ENCODE measurements at places on chromosomes 6 and 20. TPM values are rescaled to one million over a fixed set of nuclear protein-coding genes. Genes with fewer than 3 reads are reported as not detected.

DNA sequence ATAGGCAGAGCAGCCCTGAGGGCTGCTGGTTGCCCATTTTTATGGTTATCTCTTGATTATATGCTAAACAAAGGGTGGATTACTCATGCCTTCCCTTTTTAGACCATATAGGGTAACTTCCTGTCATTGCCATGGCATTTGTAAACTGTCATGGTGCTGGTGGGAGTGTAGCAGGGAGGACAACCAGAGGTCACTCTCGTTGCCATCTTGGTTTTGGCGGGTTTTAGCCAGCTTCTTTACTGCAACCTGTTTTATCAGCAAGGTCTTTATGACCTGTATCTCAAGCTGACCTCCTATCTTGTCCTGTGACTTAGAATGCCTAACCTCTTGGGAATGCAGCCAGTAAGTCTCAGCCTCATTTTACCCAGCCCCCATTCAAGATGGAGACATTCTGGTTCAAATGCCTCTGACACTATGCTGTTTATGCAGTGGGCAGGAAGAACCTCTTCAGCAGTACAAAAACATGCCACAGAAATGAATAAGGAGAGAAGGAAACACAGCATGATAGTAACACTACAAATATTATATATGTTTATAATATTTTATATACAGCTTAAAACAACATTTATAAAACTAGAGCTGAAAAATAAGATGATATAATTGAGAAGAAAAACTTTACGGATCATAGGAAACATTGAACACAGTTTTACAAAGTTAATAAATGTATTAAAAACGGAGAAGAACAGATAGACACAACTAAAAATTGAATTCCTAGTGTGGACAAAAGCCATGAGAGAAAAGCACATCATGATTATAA is 58.9 kb upstream of the SAMD5 start:
- H3K36me3 ChIP-seq: no peaks in the 10 kb centered on the region
- no peak overlapping the region for H3K4me3 ChIP-seq
- H3K4me1 ChIP-seq: no peaks in the 10 kb centered on the region

DNA sequence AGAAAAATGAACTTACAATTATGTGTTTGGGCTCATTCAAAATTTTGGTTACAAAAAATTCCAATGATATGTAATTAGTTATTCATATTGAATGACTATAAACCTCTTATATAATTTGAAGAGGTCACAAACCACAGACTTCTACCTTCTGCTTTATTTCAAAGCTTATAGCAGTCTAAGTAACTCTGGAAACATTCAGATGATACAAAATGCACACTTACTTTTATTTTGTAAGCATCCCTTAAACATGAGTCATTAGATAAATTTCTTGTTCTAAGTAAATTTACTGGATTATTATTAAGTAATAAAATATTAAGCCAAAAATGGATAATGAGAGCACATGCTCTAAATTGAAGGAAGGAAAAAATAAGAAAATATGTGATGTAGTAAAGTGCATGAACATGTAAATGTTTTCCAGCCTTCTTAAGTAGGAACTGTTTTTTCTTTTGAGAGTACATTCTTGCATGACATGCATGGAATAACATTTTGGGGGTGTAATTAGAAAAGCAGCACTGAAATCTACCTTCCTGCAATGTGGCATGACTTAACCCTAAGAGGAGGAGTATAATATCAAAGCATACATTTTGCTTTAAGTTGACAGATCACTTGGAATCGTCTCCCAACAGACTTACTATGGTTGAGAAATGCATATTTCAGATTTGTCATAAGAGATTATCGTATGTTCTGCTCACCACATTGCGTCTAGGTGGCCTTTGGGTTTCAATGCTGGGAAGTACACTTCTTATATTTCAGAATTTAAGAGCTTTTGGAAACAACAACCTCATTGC is 372.7 kb upstream of the HSF2 start:
- DNase-seq: no peak
- H3K27me3 ChIP-seq: no peaks in the 10 kb centered on the region
- H3K4me3 ChIP-seq: no peak overlapping the region
- H3K4me1 ChIP-seq: no peaks in the 10 kb centered on the region

GRCh38 chr6:109595998-109596397 is 95.0 kb downstream of the AK9 start:
- H3K4me3 ChIP-seq: no peak overlapping the region
- H3K4me1 ChIP-seq: no peaks in the 10 kb centered on the region
- H3K36me3 ChIP-seq: no peaks in the 10 kb centered on the region
- H3K27ac ChIP-seq: no peak overlapping the region
- DNase-seq: no peak
- H3K27me3 ChIP-seq: no peaks in the 10 kb centered on the region

GRCh38 chr20:20370094-20370575 is 2.2 kb downstream of the INSM1 start:
- H3K4me3 ChIP-seq: no peak overlapping the region
- no peak overlapping the region for H3K27ac ChIP-seq
- DNase-seq: no peak
- H3K4me1 ChIP-seq: peaks cover 28% of the 10 kb centered on the region

- no peak overlapping the region for H3K4me3 ChIP-seq
- no peak for DNase-seq
- H3K27ac ChIP-seq: no peak overlapping the region
- no peaks in the 10 kb centered on the region for H3K4me1 ChIP-seq
- H3K36me3 ChIP-seq: no peaks in the 10 kb centered on the region
- no peaks in the 10 kb centered on the region for H3K27me3 ChIP-seq
These were observed 170.2 kb upstream of the PLN start for GRCh38 chr6:118377711-118378414.

GRCh38 chr6:912871-913835 is 220.2 kb upstream of the EXOC2 start:
- H3K27me3 ChIP-seq: no peaks in the 10 kb centered on the region
- H3K4me3 ChIP-seq: no peak overlapping the region
- H3K36me3 ChIP-seq: no peaks in the 10 kb centered on the region
- no peak for DNase-seq
- H3K4me1 ChIP-seq: no peaks in the 10 kb centered on the region
- no peak overlapping the region for H3K27ac ChIP-seq

DNA sequence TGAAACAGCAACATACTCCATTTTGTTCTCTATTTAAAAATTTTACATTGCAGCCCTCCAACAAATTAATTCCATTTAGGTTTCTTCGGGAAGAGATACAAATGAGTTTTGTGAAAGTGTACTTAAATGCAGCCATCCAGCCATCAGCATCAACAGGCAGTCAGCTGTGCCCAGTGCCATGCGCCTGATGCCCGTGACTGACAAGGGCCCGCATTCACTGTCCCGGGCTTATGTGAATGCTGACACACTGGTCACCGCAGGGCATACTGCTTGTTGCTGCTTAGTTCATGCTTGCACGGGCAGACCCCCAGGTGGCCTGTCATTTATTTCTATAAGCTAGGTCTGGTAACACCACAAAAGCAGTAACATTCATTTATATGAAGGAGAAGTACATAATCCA is 224.9 kb upstream of the QKI start:
- H3K4me3 ChIP-seq: no peak overlapping the region
- no peak overlapping the region for H3K27ac ChIP-seq
- H3K27me3 ChIP-seq: no peaks in the 10 kb centered on the region

GRCh38 chr20:36273414-36274180 is 32.5 kb upstream of the DLGAP4 start:
- H3K4me3 ChIP-seq: no peak overlapping the region
- H3K27me3 ChIP-seq: peaks cover 21% of the 10 kb centered on the region
- H3K27ac ChIP-seq: no peak overlapping the region
- no peaks in the 10 kb centered on the region for H3K36me3 ChIP-seq
- no peaks in the 10 kb centered on the region for H3K4me1 ChIP-seq

GRCh38 chr20:62320581-62321354 is 18.0 kb downstream of the ADRM1 start:
- H3K27me3 ChIP-seq: no peaks in the 10 kb centered on the region
- no peak for DNase-seq
- H3K36me3 ChIP-seq: peaks cover 70% of the 10 kb centered on the region
- no peak overlapping the region for H3K4me3 ChIP-seq

DNA sequence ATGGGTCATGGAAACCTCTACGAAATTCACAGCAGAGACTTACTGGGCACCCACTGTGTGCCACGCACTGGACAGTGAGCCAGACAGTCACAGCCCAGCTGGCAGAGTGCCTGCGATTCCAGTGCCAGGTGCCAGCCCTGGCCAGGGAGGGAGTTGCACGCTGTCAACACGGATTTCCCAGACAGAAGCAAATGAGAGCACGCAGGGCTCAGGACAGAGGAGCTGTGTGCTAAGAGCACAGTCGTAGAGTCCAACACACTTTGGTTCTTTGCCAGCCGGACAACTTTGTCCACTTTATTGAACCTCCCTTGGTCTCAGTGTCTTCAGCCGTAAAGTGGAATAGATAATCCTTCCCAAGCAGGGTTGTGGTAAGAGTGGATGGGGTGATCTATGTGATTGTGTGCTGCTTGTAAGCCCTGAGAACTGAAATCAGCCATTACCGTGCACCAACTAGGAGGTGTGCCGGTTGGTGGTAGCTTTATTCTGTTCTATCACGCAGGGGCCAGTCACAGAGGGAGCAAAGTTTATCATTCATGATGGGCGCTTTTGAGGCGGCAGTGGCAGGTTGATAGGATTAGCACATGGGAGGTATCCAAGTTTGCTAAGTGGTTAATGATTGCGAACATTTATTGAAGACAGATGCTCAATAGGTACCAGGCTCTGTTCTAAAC is 40.6 kb downstream of the SIRPA start:
- peaks cover 36% of the 10 kb centered on the region for H3K4me1 ChIP-seq
- no peak overlapping the region for H3K4me3 ChIP-seq
- no peaks in the 10 kb centered on the region for H3K36me3 ChIP-seq

DNA sequence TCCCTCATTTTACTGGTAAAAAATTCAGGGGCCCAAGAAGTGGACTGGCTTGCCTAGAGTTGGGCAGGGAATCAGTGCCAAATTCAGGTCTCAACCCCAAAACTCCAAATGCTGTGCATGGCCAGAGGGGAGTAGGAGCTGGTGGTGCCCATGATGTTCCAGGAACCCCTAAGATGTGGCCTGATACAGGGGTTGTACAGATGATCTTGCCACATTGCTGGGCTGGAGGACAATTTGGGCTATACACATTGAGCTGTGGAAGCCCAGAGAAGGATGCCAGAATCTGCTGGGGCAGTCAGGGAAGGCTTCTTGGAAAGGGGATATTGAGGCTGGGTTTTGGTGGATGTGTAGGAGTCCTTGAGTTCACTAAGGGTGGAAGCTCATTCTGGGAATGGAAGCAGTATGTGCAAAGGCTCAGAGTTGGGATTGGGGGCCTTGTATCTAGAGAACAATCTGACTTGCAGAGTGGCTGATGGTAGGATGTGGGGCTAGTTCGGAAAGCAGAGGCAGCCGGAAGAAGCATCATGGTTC is 38.0 kb upstream of the APCDD1L start:
- H3K4me3 ChIP-seq: no peak overlapping the region
- DNase-seq: peak; percentile 20
- no peaks in the 10 kb centered on the region for H3K4me1 ChIP-seq

GRCh38 chr6:73631849-73632248 is 21.9 kb downstream of the SLC17A5 start:
- H3K4me1 ChIP-seq: no peaks in the 10 kb centered on the region
- H3K27ac ChIP-seq: no peak overlapping the region
- H3K36me3 ChIP-seq: peaks cover 8% of the 10 kb centered on the region

- no peak overlapping the region for H3K4me3 ChIP-seq
- DNase-seq: no peak
- no peaks in the 10 kb centered on the region for H3K27me3 ChIP-seq
- H3K4me1 ChIP-seq: no peaks in the 10 kb centered on the region
- H3K27ac ChIP-seq: no peak overlapping the region
These were observed 142.8 kb upstream of the PTPRK start for GRCh38 chr6:128663238-128663637.

GRCh38 chr20:36277546-36277945 is 28.6 kb upstream of the DLGAP4 start:
- no peaks in the 10 kb centered on the region for H3K36me3 ChIP-seq
- H3K27me3 ChIP-seq: peaks cover 13% of the 10 kb centered on the region
- no peaks in the 10 kb centered on the region for H3K4me1 ChIP-seq
- H3K27ac ChIP-seq: no peak overlapping the region
- H3K4me3 ChIP-seq: no peak overlapping the region

GRCh38 chr20:33251496-33251895 is 15.7 kb downstream of the BPIFA1 start:
- no peaks in the 10 kb centered on the region for H3K4me1 ChIP-seq
- DNase-seq: no peak
- H3K27me3 ChIP-seq: no peaks in the 10 kb centered on the region

DNA sequence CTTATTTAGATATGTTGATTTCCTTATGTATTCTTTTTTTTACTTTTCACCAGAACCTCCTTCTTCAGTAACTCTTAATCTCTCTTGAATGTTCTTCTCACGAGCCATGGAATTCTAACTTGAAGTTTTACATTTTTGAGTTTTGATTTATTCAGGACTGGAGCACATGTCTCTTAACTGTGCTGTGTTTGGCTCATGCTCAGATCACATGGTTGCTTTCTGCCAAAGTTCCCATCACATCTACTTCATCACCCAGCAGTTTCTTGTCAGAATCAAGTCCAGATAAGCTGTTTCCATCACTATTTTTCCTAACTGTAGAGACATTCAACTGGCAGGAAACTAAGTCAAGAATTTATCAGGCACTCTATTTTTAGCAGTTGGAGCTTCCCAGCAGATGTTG is 31.7 kb downstream of the SLC35A1 start:
- H3K4me3 ChIP-seq: no peak overlapping the region
- H3K27me3 ChIP-seq: no peaks in the 10 kb centered on the region
- DNase-seq: no peak
- H3K27ac ChIP-seq: no peak overlapping the region

- H3K4me1 ChIP-seq: peaks cover 8% of the 10 kb centered on the region
- no peak for DNase-seq
- no peak overlapping the region for H3K27ac ChIP-seq
- H3K27me3 ChIP-seq: no peaks in the 10 kb centered on the region
- H3K36me3 ChIP-seq: no peaks in the 10 kb centered on the region
These were observed 151.8 kb upstream of the PRND start for GRCh38 chr20:4569865-4570264.

DNA sequence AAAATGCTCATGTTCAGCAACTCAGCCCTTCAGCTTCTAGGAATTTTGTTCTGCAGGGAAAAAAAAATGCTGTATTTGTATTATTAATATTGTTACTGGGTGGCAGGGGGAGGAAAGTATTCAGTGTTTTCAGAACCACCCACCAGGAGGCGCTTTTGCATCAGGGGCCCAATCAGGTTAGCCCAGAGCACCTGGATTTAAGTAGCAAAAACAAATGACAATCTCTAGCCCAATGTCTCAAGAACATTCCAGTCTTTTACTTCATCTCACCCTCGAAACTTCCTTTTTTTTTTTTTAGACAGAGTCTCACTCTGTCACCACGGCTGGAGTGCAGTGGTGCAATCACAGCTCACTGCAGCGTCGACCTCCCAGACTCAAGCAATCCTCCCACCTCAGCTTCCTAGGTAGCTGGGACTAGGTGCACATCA is 635 bp upstream of the C20orf203 start:
- no peak overlapping the region for H3K4me3 ChIP-seq
- no peaks in the 10 kb centered on the region for H3K36me3 ChIP-seq
- H3K27me3 ChIP-seq: no peaks in the 10 kb centered on the region
- H3K4me1 ChIP-seq: no peaks in the 10 kb centered on the region
- no peak for DNase-seq

OR2B6 gene
- total RNA-seq: not detected

WFDC13 gene
- not detected for total RNA-seq

EEF1A2 gene
- total RNA-seq: 4.6 TPM

RGL2 gene
- 48.9 TPM for total RNA-seq

TUBB gene
- 268 TPM for total RNA-seq

KCNG1 gene
- 5.3 TPM for total RNA-seq

RIMS4 gene
- total RNA-seq: 0.14 TPM

PNLDC1 gene
- total RNA-seq: not detected

SMOC2 gene
- total RNA-seq: 23.9 TPM

ESF1 gene
- total RNA-seq: 16.8 TPM

ARHGAP18 gene
- 10.7 TPM for total RNA-seq

RSPH4A gene
- under 0.01 TPM for total RNA-seq

PSMB8 gene
- 45.7 TPM for total RNA-seq

All from sigmoid colon (tissue), 7 donors.